ENCODE measurements at places on chromosomes 1 and 21. TPM values are rescaled to one million over a fixed set of nuclear protein-coding genes. Genes with fewer than 3 reads are reported as not detected.

- no peak for DNase-seq
These were observed 45.2 kb downstream of the CLEC20A start for GRCh38 chr1:178451529-178451928.

DNA sequence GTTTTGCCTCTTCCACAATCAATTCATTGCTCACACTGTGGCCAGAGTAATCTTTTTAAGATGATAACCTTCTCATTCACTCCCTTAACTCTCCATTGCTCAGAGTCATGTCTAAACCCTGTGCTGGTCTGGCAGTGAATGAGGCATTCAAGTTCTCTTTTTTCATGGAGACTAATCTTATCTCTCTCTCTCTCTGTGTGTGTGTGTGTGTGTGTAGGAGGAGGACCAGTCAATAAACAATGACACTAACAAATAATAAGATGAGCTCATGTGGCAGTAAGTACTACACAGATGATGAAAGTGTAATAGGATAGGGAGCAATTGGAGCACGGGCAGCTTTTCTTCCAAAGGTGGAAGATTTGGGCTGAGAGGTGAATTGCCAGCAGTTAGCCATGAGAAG lies 122.0 kb upstream of the B3GALT2 start:
- no peak for DNase-seq

- DNase-seq, result no peak
These were observed 28.7 kb downstream of the FAM89A start for GRCh38 chr1:231011360-231011759.

DNA sequence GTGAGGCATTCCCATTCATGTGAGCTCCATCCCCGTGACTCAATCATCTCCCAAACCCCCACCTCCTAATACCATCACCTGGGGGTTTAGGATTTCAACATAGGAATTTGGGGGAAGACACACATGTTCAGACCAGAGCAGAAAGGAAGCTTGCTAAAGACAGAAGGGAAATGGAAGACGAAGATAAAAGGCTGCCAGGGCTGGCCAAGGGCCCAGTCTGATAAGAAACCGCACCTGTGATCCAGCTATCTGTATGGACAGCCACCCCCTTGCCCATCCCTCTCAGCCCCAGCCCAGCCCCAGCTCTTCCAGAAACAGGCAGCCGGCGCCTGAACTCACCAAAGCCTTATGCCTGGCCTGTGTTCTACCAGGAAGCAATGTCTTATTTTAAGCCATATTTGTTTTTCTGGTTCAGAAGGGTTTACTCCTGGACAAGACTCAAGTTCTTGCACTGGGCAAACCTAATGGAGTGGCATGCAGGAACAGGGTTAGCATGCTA lies 198.4 kb upstream of the VAMP3 start:
- DNase-seq, result no peak

DNA sequence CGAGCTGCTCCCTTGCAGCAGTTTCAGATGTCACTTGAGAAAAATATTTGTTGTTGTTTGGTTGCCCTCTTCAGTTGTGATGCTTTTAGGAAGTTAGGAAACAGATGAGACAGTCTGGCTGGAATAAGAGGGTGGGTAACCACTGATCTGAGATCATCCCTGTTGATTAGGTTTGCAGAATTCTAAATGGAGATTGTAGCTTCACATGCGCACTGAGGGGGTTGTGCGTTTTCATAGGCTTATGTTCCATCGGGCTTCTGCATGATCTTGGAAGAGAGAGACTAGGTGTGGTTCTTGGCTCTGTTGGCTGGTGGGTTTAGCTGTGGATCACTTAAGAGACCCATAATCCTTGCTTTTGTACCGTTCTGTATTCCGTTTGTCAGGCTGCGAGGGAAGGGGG lies 108.1 kb downstream of the CAMTA1 start:
- no peak for DNase-seq

DNA sequence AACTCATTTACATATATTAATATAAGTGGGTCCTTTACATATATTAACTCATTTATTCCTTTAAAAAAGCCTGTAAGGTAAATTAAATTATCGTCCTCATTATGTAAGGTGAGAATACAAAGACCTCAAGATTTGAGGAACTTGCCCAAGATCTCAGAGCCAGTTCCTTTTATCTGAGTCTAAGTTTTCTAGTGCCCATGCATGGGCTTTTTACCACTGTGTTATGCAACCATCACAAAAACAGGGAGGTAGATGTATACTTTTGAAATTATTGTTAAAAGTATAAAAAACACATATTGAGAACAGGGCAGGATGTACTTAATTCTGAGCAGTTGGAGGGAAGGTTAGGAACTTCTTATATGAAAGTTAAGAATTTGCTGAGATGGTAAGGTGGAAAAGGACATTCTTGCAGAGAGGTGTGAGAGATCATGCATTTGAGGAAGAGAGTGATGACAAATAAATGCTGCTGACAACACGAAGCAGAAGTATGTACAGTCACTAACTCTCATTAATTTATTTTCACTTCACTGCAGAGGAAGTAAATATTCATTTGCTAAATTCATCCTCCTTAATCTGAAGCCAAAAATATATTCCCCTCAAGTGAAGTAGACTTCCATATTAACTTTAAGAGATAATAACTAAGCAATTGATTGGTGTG lies 28.9 kb upstream of the LYPLAL1 start:
- no peak for DNase-seq

DNA sequence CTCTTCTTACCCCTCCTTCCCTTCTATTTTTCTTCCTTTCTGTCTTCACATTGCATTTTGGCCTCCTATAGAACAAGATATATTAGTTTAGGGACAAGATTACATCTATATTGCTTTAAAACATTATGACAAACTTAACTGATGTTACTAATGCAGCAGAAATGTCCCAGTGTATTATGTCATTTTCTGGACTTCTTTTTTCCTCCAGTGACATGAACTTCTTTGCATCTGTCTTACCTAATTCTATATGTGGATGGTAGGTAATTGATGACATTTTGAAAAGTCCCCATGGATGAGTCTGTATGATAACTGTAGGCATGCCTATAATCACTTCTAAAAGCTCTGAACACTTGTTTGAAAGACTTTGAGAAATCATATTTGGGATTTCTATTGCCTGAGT lies 89.5 kb downstream of the FNBP1L start:
- no peak for DNase-seq

FAM167B gene
- 14.1 TPM for polyA plus RNA-seq

- DNase-seq, result no peak
These were observed 17.7 kb downstream of the FOXJ3 start for GRCh38 chr1:42317308-42317707.

- DNase-seq, result no peak
These were observed 28.3 kb downstream of the ARID1A start for GRCh38 chr1:26724118-26724517.

- no peak for DNase-seq
These were observed 12.4 kb upstream of the PAPPA2 start for GRCh38 chr1:176450526-176450925.

C1orf226 gene
- 3.1 TPM for polyA plus RNA-seq

- no peak for DNase-seq
These were observed 99.4 kb upstream of the EDN2 start for GRCh38 chr1:41583658-41584547.
